Activated CD4-positive, alpha-beta memory T cell treated with anti-CD3 and anti-CD28 coated beads for 36 hours (primary cell): ENCODE measurements at places on chromosomes 7 and 10.

GRCh38 chr10:123787566-123787965, 104.0 kb downstream of the CPXM2 start:
- no peak for DNase-seq

GRCh38 chr10:63713191-63714144, 192.3 kb downstream of the REEP3 start:
- DNase-seq, result no peak

DNA sequence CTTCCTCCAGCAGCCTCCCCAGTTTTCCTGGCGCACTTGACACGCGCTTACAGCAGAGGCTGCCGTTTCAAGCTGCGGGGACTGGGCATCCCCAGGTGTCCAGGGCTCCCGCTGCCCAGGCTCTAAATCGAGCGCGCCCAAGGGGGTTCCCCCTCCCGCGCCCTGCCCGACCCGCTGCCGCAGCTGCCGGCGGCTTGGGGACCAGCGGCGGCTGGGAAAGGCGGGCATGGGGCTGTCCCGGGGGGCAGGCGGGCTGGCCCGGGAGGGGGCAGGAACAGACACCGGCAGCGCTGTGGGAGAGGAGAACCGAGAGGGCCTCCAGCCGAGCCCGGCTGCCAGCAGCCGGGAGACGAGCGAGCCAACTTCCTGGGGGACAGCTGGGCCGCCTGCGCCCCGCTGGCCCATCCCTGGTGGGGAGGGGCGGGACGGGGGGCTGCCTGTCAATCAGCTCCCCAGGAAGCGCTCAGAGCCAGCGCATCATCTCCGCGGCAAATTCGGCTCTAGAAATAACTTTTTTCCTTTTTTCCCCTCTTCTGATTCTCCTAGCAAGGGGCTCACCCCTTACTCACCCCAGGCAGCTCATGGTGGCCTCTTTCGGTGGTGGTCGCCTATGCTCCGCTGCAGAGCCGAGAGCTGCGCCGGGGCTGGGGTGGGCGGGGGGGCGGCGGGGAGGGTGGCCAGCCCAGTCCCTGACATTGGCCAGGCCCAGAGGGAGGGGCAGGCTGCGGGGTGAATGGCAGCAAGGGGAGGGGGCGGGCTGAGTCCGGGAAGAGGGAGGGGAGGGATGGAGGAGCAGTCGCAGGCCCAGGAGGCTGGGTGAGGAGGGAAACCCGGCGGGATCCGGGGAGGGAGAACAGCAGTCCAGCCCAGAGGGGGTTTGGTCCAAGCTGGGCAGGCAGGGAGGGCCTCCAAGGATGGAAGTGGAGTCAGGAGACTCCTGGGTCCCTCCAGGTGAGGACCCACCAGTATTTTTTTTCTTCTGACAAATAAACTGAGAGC, 14.7 kb downstream of the GRID2IP start:
- peak; percentile 30 for DNase-seq

- peak; percentile 73 for DNase-seq
Observed at GRCh38 chr10:80407812-80408241, 524 bp upstream of the PRXL2A start.

- no peak for DNase-seq
Observed at GRCh38 chr10:12372846-12373245, 23.5 kb downstream of the CAMK1D start.

GRCh38 chr10:103645141-103646054, 151.9 kb downstream of the NEURL1 start:
- DNase-seq, result no peak

DNA sequence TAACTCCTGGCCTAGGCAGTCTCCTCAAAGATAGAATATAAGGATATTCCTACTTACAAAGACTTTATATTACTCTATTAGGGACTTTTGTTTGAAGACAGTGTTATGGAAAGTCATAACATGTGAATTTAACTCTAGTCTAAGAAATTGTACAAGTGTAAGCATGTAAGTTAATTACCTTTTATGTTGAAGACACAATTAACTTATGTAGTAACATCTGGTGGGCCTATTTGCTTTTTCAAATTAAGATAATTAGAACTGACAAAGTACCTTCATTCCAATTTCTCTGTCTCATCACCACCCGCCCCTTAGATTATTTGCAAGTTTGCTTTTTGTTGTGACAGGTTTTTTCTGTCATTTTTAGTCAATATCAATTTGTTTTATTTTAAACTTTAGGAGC, 126.0 kb upstream of the THSD7A start:
- DNase-seq, result no peak

DNA sequence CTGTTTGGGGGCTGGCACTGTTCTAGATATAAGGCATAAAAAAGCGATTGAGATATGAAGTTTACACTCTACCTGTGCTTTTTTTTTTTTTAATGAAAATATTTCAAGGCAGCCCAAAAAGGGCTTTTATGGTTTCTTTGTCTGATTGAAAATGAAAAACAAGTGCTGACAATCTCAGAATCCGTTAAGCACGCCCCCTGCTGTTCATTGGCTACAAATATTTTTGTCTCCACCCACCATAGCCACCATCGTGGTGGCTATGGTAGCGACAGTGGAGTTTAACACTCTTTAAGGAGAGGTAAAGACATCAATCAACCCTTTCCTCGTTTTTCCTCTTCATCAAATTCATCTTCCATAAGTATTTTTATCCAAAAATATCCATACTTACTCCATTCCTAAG, 94.2 kb downstream of the CD36 start:
- DNase-seq, result no peak

GRCh38 chr7:150450491-150451001, at the start of gene GIMAP8:
Gene GIMAP8, plus strand, starts transcription at chr7:150450630. Its CDS starts 16,069 bp downstream, at chr7:150466699.
- DNase-seq, result peak; percentile 68

DNA sequence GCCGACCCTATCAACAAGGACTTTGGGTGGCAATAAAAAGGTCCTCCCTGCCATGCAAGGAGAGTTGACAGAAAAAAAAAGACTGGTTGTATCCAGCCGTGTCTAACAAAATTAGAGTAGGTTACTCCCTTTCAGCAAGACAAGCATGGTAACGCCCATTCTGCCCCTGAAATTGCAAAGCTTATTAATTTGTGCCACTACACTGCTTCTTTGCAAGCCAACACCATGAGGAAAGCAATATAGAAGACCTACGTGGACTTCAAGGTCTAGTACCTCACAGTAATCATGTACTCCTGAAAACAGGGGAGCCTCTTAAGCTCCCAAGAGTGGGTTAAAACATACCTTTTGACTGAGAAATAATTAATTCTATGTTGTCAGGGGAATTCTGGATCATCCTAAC, 90.3 kb downstream of the FRMPD2 start:
- no peak for DNase-seq

GRCh38 chr7:156059369-156059768, 247.1 kb upstream of the SHH start:
- no peak for DNase-seq

GRCh38 chr7:90843472-90843871, 247.4 kb downstream of the CDK14 start:
- no peak for DNase-seq

DNA sequence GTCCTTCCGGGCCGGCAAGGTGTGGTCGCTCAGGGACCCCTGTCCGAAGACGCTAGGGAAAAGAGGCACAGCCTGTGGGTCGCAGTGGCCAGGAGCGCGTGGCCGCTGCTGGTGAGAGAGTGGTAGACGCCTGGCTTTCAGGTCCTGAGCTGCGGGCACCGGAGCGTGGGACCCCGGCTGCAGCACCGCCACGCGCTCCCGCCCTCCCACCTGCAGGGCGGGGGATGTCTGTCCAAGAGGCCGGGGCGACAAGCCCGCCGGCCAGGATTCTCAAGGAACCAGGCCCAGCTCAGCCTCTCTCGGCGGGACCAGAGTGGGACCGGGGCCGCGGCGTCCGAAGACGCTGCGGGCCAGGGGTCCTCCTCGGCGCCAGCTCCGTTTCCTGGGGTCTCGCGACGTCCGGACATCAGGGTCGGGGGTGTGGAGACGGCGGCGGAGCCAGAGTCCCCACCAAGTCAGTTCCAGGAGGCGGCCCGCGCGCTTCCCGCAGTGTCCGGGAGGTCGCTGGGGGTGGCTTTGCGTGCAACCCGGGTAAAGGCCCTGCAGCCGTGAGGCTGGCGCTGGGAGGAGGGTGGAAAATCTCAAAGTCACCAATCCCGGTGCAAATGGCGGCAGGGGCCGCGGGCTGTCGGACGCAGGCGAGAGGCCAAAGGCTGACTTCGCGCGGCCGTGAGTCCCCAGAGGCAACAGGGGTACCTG, 5.5 kb downstream of the ZNF503 start:
- no peak for DNase-seq

DNA sequence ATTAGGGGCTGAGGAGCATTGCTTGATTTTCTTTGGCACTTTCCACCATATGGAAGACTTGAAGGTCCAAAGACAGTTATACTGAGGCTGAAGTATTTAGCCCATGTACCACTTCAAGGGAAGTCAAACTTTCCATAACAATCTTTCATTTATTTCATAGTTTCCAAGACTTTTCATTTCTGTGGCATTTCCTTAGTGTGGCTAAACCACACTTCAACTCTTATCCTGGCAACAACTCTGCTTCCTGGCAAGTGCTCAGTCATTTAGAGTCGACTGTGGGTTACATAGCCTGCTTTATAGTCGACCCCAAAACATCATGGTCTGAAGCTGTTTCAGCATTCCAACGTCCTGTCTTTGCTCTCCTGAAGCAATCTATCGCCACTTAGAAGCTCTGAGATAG, 343.0 kb upstream of the SEMA3D start:
- DNase-seq, result no peak

DNA sequence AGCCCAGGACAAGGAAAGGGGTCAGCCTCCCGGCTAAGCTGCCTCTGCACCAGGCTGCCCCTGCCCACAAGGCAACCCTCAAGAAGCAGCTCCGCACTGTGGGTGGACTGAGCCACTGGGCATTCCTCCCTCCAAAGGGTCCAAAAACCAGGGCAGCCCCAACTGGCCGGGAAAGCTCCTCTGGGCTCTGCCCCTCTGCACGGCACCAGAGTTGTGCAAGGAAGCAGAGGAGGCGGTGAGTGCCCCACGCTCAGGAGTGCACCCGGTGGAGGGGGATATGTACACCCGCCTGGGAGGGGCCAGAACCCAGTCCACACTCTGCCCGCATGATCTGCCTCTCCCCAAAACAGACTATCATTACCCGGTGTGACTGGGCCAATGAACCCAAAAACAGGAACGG, 43.8 kb downstream of the PTPRN2 start:
- no peak for DNase-seq

DNA sequence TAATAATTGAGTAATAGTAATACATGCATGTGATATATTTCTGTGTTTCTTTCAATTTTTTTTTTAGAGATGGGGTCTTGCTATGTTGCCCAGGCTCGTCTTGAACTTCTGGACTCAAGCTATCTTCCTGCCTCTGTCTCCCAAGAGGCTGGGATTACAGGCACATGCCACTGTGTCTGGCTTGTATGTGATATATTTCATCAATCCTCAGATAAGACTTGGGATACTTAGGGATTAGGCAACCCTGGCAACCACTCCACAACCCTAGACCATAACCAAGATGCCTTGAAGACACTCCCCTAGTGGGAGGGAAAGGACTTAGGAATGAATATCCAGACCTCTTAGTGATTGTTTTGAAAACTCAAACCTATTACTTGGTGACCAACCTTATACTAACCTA, 154.8 kb downstream of the CCDC3 start:
- no peak for DNase-seq

GRCh38 chr10:131786756-131787605, 113.8 kb upstream of the PPP2R2D start:
- DNase-seq, result peak; percentile 36

GRCh38 chr7:7989616-7990440, 21.2 kb downstream of the GLCCI1 start:
- no peak for DNase-seq

- DNase-seq, result no peak
Observed at GRCh38 chr7:29853789-29854188, 47.5 kb downstream of the WIPF3 start.

- no peak for DNase-seq
Observed at GRCh38 chr7:156503196-156503595, 137.4 kb upstream of the RNF32 start.

GRCh38 chr10:47300429-47300931, 483 bp downstream of the GDF10 start:
- DNase-seq, result no peak

GRCh38 chr10:127899766-127900387, 7.0 kb upstream of the PTPRE start:
- no peak for DNase-seq

DNA sequence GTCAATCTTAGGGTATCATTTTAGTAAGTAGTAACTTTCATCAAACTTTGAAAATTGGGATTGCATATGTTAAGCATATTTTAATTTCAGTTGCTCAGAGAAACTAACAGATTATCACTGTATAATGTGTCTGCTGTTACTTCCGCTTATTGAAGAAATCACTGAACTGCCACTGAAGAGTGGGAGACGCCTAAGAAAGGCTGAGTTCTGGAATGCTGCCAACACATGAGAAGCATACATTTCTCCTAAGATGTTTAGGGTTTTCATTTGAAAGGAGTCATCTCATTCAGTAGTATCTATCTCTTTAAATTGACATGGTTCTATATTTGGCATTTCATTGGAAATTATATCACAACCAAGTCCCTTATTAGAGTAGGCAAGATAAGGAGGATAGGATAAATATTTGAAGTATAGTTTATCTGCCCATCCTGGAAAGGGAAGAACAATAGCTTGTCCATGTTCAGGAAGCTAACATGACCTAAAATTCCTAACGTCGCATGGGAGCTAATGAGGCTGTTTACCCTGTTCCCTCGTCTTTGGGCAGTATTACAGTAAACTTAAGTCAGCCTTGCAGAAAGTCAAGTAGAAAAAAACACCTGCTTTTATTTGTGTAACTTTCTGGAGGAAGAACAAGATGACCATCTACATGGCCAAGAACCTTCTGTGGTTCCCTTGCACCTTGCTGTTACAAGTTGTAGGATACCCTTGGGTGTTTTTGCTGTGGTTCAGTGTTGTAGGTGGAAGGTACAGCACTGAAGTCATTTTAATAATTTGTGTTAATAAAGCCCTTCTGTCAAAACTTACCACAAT, 67.3 kb downstream of the NHLRC2 start:
- DNase-seq, result no peak

GRCh38 chr7:37826825-37827224, 21.6 kb upstream of the NME8 start:
- DNase-seq, result no peak

DNA sequence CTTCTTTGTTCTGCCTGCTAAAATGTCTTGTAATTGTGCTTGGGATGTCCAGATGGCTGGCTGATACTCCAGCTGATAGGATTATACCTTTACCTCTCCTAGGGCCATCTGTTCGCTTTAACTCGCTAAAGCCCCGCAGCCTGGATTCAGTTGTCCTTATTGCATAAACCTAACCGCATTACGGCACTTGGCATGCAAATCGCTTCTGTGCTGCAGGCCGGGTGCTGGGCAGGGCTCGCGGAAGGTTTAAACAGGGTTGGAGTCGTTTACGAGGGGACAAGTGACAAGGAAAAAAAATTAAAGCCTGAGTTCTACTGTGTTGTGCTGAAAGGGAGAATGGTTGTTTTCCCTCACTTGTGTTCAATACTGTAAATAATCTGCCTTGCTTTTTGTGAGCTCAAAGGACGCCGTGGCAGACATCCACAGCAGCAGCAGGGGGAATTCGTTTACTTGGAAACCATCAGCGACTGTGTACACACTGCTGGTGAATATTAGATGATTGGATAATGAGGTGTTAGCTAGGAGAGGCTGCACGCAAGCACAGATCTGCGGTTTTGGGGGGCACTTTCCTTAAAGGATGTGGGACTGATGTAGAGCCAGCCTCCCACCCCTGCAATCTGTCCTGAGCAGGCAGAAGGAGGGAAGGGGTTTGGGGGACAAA, 93.0 kb downstream of the EBF3 start:
- DNase-seq, result no peak

GRCh38 chr10:33416209-33416608, 81.7 kb upstream of the NRP1 start:
- no peak for DNase-seq
